H4 (cell line): ENCODE measurements at places on chromosomes 3 and 15. TPM values are rescaled to one million over a fixed set of nuclear protein-coding genes. Genes with fewer than 3 reads are reported as not detected.

Gene KLF13
- 12.0 and 20.8 TPM in 2 replicates for total RNA-seq

Gene HRG
- not detected in 2 replicates for total RNA-seq

Gene ULK4
- 4.6 and 8.4 TPM in 2 replicates for total RNA-seq

Gene BTLA
- total RNA-seq: not detected in 2 replicates

Gene PLCL2
- total RNA-seq: 5.8 and 5.9 TPM in 2 replicates

Gene SLC2A2
- total RNA-seq: not detected in 2 replicates

Gene ZDHHC3
- 30.1 and 46.8 TPM in 2 replicates for total RNA-seq

Gene IL17RB
- total RNA-seq: 0.39 TPM in 2 replicates

Gene HCLS1
- 0.08 TPM in 1 of 2 replicates, not detected in the other for total RNA-seq

Gene GOLGA8J
- total RNA-seq: not detected in 2 replicates

Gene CYP8B1
- not detected in 2 replicates for total RNA-seq

DNA sequence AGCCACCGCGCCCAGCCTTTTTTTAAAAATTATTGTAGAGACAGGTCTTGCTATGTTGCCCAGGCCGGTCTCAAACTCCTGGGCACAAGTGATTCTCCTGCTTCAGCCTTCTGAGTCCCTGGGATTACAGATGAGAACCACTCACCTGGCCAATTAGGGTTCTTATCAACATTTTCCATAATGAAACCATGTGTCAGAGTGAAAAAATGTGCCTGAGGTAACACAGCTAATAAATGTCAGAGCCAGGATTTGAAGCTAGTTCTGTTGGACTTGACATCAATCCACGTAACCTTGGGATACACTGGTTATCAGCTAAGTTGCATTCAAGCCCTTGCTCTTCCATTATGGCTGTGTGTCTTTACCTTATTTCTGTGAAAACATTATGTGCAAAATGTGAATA, 29.1 kb downstream of the CHST14 start:
- no peak for DNase-seq

GRCh38 chr15:99137877-99138276, 33.0 kb downstream of the SYNM start:
- DNase-seq: no peak

- DNase-seq: no peak
Observed at GRCh38 chr3:72538070-72538745, 310.0 kb downstream of the SHQ1 start.

GRCh38 chr3:125381743-125382142, 6.6 kb upstream of the ZNF148 start:
- peak; percentile 21 for DNase-seq

DNA sequence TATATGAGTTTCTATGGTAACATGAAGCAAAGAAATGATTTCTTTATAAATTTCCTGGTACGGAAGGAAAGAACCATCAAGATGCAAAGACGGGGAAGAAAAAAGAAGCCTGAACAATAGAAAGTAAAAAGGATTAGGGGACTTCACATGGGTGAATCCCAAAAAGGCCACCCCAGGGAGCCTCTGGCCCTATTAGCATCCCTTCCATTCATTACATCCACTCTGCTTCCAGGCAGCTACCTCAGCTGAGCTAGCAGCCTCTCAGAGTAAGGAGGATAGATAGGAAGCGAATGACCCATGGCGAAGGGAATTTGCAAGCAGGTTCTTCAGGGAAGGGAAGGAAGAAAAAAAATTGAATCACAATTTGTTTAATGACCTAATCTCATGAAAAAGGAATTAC, 81.6 kb downstream of the GABRB3 start:
- no peak for DNase-seq

DNA sequence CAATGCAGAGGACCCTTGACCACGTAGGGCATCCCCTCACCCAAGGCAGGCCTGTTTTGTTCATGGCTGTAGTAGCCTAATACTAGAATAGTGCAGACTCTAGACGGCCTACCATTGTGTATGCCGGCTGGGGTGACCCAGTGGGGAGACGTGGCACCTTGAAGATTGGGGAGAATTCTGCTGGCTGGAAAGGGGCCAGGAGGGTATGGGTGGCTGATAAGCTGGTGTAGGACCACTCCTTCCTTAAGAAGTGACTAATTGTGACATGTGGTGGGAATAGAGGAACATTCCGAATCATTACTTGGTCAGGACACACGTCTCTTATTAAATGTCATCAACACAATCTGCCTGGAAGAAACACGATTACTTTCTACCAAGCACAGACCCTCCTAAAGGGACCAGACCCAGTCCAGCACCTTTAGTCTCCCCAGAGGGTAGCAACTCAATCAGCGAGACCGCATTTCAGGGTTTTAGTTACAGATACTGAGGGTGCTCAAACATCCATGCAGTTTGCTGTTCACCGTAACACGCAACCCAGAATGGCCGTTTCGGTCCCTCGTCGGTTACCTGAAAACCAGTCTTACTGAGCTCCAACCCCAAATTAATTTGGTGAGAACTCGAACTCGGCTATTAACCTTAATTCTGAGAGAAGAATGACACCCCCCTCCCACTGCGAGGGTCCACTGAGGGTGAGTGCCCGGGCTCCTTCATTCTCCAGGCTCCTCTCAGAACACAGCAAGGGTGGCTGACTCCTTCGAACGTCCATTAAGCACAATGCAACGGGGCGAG, 1.6 kb upstream of the KLF13 start:
- DNase-seq: no peak

DNA sequence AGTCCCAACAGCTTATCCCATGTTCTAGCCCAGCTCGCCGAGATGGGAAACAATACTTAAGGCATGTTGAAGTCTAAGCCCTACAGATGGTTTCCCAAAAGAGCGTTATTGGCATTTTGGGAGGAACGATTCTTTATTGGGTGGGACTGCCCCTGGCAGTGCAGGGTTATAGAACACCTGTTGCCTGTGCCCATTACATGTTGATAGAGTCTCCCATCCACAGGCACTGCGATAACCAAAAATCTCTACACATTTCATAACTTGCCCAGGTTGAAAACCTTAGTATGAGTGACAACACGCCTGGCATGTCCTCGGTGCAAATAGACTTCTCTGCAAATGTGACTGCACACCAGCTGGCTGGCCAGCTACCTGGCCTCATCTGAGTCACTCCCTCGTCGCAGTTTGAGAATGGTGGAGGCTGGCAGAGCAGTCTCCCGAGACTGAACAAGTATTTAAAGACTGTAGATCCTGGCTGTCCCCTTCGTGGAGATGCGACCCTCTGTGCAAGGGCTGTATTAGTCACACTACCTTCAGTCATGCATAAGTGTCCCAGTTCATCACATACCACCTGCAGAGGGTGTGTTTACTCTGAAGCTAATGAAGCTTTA, 18.7 kb downstream of the ZNF80 start:
- no peak for DNase-seq

GRCh38 chr3:195366200-195366925, 76.5 kb downstream of the ACAP2 start:
- DNase-seq: no peak

- no peak for DNase-seq
Observed at GRCh38 chr3:24263069-24263668, 231.5 kb downstream of the THRB start.

GRCh38 chr3:155608228-155608920, 136.5 kb downstream of the PLCH1 start:
- no peak for DNase-seq

DNA sequence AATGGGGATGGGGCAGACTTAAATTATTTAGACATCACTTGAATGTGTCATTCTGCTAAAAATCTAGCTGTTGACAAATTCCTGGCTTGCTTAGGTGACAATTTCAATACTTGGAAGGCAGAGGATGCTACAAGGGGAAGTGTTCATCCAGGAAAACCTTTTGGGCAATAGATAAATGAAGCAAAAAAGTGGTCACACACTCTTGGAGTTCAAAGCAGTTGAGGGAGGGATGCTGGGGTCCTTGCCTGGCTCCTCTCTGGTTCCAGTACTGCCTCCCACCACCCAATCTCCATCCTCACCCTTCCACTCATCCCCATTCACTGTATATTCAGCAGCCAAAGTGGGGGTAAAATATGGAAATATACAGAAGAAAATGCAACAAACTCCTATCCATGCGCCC, 52.6 kb upstream of the FRMD4B start:
- DNase-seq: no peak

GRCh38 chr15:92711457-92711831, 55.9 kb upstream of the FAM174B start:
- no peak for DNase-seq

- DNase-seq: no peak
Observed at GRCh38 chr3:197022405-197023231, 7.0 kb downstream of the MELTF start.

DNA sequence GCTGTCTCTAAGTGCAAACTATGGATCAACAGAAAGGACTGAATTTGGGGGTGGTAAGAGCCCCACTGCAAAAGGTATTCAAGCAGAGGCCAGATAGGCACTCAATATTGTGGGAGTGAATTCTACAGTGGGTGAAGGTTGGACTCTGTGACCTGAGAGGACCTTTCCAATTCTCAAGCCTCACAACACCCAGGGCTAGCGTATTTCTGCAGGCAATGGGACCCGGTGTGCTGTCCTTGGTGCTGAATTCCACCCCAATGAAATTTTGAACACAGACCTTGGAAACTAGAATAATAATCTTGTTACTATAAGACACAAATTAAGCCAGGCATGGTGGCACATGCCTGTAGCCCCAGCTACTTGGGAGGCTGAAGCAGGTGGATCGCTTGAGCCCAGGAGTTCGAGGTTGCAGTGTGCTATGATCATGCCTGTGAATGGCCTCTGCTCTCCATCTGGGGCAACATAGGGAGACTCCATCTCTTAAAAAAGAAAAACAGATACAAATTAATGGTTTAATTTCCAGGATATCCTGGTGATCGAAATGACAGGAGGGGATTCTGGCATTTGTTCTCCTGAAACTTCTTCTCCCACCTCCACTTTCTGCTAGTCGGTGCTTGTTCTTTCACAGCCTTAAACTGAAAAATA, 135.4 kb downstream of the RAB11A start:
- no peak for DNase-seq

DNA sequence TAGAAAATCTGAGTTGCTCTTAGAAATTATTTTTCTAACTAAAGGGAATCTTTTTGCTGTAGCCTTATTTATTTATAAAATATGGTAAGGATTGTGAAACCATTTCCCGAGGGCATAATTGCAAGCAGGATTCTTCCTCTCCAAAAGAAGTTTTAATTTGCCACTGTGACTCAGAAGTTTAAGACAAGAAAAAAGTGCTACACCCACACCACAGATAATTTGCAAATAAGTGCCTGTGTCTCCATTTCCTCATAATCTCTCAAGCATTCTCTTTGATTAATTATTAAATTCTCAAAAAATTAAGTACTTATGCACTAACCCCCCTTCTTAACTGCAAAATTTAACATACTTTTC, 43.6 kb downstream of the RASA2 start:
- peak; percentile 62 for DNase-seq

DNA sequence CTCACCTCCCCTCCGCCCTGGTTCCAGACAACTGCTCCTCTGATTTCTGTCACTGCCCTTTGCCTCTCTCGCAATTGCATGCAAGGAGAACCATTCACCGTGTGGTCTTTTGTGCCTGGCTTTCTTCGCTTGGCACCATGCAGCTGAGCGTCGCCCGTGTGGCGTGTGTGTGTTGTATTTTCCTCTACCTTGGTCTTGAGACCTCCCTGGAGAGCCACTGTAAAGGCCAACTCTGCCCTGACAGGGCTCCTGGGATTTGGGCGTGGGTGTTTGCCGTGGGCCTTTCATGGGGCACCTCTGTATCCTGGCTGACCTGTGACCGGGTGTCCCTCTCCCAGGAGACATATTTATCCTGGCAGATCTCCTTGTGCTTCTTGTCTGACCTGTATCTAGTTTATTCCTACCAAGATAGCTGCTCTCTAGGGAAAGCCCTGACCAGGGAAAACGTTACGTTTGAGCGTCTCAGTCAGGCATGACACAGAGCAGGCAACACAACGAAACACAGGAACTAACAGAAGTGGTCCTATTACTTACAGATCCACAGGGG, 2.0 kb upstream of the PIGZ start:
- no peak for DNase-seq

- no peak for DNase-seq
Observed at GRCh38 chr3:119965692-119966091, 128.6 kb downstream of the GSK3B start.

- peak; percentile 98 for DNase-seq
Observed at GRCh38 chr3:41961751-41962679, at the start of gene ULK4. Gene ULK4, minus strand, starts transcription at chr3:41962103. Its CDS starts 7,344 bp downstream, at chr3:41954759.

DNA sequence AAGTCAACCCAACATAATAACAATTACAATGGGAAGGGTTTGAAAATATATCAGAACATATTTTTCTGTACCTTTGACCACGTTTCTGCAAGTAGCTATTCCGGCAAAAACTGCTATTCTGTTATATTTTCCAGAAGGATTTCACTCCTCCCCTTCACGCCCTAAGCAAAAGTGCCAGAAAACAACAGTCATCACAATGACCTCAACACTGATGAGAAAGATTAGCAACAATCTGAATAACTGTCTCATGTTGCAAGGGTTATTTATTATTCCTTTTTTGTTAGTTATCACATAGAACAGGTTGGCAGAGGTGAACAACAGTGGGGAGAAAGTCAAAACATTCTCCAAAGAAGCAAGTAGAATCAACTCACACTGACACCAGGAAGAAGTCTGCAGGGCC, 269.4 kb upstream of the ARRDC4 start:
- no peak for DNase-seq

GRCh38 chr3:16927485-16927884, 42.7 kb downstream of the PLCL2 start:
- no peak for DNase-seq

GRCh38 chr3:143471705-143472104, 352.1 kb downstream of the CHST2 start:
- no peak for DNase-seq
